Endodermal cell (in vitro differentiated cells): ENCODE measurements at places on chromosomes 3 and 15. TPM values are rescaled to one million over a fixed set of nuclear protein-coding genes. Genes with fewer than 3 reads are reported as not detected.

DNA sequence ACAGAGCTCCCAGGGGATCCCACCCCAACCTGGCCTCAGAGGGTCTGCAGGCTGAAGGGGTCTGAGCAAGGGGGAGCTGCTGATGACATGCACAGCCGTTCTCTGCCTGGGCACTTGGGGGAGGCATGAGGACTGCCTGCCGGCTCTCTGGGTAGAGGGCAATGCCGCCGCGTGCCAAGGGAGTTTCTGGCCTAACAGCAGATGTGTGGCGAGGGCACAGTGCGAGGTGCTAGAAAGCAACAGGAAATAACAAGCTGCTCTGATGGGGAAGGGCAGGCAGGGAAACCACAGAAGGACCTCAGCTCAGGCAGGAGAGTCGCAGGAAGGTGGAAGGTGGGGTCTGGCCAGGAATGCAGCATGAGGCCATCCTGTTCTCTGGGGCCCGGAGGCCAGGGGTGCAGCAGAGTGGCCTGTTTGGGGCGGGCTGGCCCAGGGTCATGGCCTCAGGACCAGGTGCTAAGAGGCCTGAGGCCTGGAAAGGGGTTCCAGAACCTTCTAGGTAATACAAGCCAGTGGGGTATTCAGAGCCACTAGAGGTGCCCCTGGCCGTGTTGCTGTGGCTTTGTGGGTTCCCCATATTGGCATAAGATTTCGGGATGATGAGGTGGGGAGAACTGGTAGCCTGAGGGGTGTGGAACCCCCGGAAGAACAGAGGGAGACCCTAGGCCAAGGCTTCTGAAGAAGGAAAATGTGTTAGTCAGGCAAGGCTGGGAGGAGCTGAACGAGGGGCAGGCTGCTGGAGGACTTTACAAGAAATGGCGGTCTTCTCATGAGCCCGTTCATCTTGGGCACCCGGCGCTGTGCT is 41.2 kb downstream of the RGMA start:
- DNase-seq = no peak

DNA sequence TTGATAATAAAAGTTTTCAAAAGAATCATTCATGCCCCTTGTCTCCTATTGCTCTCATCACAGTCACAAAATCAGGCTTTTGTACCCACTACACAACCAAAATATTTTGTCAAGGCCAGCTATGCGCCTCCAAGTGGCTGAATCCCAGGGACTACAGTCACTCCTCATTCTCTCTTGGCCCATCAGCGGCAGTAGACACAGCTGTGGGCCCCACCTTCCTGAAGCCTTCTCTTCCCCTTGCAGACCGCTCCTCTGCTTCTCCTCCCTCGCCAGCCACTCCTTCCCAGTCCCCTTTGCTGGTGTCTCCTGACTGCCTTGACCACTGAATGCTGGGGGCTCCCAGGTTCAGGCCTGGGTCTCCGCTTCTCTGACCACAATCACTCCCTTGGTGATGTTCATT is 52.1 kb downstream of the LSM3 start:
- DNase-seq = peak; percentile 37

- peak; percentile 78 for DNase-seq
Measured at GRCh38 chr3:124876401-124876878, 10.7 kb downstream of the ITGB5 start.

- no peak for DNase-seq
Measured at GRCh38 chr3:20811631-20812030, 625.6 kb upstream of the SGO1 start.

GRCh38 chr15:80990955-80991354 is 1.3 kb upstream of the MESD start:
- DNase-seq = no peak

DNA sequence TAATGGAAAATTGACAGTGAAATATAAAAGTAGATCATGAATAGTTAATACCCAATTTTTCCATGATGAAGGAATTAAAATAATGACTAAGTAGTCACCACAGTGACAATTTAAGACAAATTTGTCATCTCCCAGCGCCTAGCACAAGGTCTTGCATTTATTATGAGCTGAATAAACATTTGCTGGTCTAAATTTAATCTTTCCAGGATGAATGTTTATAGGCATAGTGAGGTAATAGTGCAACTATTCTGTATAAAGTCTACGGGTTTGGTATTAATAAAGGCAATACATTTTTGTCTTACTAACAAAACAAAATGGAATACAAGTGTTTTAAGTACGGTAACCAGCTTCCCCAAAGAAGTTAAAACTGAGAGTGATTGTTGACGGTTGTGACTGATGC is 209.3 kb downstream of the CD47 start:
- no peak for DNase-seq

GRCh38 chr3:129314386-129315222 is 35.9 kb downstream of the HMCES start:
- DNase-seq = peak; percentile 96

- DNase-seq = peak; percentile 69
Measured at GRCh38 chr3:198113206-198114053, 153.4 kb downstream of the LMLN start.

GRCh38 chr3:178676942-178677790 is 140.9 kb downstream of the KCNMB2 start:
- no peak for DNase-seq

DNA sequence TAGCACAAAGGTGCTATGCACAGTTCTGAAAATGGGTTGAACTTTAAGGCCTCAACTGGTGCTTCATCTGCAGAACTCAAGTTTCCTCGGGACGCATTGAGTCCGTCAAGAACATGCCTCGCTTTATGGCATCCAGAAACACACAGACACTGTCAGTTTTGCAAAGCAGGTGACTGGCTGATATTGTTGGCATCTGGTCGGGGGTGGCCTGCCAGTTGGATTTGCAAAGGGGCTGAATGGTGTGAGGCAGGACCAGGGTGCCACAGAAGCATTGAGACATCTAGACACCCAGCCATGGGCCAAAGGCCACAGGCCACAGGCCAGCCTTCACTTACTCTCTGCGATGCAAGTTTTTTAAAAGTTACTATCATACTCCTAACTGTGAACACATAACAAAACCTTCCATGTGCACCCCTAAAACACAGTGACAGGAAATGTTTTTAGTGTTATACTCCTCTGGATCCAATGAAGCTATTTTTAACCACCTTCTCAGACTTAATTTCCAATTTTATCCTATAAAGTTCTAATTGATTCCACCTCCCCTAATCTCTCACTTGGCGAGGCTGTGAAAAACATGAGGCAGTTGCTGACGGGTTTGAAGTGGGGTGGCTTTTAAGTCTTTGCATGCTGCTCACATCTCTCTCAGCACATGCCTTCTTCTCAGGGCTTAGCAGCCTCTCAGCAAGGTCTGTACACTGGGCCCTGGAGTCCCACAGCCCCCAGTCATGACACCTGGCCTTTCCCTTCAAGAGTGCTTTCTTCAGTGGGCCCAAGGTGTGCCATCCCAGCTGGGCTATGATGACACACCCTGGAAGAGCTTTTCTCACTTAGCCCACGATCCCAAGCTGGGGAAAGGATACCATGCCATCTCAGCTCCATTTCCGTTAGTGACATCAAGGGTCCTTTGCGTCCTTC is 38.5 kb upstream of the DUSP7 start:
- no peak for DNase-seq

FRMD5 gene
- 3.1 and 3.6 TPM in 2 replicates for total RNA-seq

PSMD6 gene
- total RNA-seq = 72.0 to 106 TPM (median 99.7 TPM) in 3 replicates

GOLGA8O gene
- total RNA-seq = not detected in 2 replicates

GAP43 gene
- total RNA-seq = 0.63 to 1.5 TPM (median 1.1 TPM) in 3 replicates

ZNF445 gene
- 31.2 and 35.4 TPM in 2 replicates for total RNA-seq
